ENCODE measurements at places on chromosomes 16 and 17. TPM values are rescaled to one million over a fixed set of nuclear protein-coding genes. Genes with fewer than 3 reads are reported as not detected.

KRTAP9-6 gene
- total RNA-seq, result not detected

SLC5A2 gene
- total RNA-seq, result not detected

CBFB gene
- 180 TPM for total RNA-seq

NPW gene
- 1.1 TPM for total RNA-seq

AXIN2 gene
- 0.75 TPM for total RNA-seq

GRCh38 chr17:60325730-60326524 lies 66.0 kb downstream of the USP32 start:
- no peak for DNase-seq

DNA sequence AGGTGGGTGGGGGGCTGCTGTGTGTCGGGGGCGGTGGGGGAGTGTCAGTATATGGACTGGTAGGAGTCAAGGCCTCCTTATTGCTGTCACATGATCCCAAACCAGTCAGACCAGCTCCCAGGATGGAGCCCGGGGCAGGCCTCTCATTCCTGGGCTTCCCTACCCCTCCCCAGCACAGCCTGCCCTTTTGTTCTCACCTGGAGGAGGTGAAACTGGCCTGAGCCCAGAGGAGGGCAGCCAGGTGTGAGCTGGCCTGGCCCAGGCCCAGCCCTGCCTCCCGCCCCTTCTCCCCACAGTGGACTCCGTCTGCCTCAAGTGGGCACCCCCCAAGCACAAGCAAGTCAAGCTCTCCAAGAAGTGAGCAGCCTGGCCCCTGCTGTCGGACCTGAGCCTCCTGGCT lies 4.6 kb downstream of the PRSS8 start:
- DNase-seq, result no peak

DNA sequence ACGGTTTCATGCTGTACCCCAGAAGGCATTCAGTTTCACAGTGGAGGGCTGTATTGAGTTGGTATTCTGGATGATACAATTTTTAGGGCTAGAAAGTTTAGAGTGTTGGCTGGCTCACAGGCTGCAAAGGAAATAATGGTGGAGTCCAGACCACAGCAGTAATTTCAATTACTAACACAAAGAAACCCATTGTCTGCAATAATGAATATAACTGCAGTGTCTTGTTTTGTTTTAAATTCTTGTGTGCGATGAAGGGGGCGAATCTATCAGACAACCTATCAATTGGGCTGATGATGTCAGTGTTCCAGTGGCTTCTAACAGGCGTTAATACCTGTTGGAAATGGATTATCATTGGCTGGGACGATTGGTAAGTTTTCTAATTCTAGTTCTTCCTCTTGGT lies 1.5 kb downstream of the SP2 start:
- no peak for DNase-seq

GRCh38 chr16:81779536-81780320 lies 637 bp downstream of the PLCG2 start:
- DNase-seq, result peak; percentile 46

- DNase-seq, result no peak
Observed at GRCh38 chr16:58099956-58100300, 29.3 kb downstream of the CFAP20 start.

DNA sequence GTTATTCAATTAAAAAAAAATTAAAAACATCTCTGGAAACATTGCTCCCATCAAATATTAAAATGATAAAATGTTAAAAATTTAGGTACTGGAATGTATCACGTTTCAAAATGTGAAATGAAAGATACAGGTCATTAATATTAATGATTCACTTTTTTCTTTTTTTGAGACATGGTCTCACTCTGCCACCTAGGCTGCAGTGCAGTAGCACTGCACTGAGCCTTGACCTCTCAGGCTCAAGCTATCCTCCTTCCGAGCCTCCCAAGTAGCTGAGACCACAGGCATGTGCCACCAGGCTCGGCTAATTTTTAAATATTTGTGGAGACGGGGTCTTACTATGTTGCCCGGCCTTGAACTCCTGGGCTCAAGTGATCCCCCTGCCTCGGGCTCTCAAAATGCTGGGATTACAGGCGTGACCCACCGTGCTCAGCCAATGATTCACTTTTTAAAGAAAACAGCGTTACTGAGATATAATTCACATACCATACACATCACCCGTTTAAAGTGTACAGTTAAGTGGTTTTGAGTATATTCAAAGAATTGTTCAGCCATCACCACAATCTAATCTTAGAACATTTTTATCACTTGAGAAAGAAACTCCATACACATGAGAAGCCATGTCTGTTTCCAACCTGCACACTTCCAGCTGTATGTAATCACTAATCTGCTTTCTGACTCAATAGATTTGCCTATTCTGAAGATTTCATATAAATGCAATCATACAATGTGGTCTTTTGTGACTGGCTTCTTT lies 19.1 kb upstream of the NETO2 start:
- no peak for DNase-seq

DNA sequence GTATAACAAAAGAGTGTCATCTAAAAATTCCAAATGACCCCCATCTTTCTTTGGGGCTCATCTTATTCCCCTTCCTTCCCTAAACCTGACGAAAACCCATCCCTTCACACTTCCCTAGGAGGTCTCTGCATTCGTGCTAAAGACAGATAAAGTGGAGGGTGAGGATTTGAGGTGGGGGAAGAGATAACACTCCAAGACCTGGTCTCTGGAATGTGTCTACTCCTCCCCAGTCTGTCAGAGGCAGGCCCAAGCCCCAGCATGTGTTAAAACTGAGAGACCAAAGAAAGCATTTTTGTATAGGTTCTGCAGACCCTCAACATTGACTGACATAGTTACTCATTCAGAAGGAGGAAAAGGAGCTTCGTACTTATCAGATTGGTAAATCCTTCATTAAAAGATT lies 11.0 kb upstream of the LHX1 start:
- DNase-seq, result no peak

- no peak for DNase-seq
Observed at GRCh38 chr16:67943619-67944504, at the start of gene LCAT. LCAT (minus strand) TSS chr16:67944120; CDS start chr16:67944101, 19 bp downstream.

DNA sequence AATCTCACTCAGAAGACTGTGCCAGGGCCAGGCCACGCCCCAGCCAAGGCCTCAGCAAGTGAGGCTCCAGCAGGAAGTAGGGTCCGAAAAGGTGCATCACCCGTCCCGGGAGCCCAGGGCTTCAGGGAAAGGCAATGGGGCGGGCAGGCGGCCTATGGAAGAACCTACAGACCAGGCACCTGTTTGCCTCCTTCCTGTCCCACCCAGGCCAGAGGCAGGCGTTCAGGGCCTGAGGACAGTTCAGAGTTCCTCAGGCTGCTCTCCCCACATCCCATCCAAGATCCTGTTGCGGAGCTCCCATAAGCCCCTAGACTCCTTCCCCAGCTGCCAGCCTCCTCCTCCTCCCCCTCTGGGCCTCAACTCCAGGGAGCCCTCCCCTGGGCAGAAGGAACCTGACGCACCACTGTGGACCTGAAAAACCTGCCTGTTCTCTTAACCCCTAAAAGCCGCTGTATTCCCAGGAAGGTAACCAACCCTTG lies 2.3 kb downstream of the CLUH start:
- DNase-seq, result no peak

DNA sequence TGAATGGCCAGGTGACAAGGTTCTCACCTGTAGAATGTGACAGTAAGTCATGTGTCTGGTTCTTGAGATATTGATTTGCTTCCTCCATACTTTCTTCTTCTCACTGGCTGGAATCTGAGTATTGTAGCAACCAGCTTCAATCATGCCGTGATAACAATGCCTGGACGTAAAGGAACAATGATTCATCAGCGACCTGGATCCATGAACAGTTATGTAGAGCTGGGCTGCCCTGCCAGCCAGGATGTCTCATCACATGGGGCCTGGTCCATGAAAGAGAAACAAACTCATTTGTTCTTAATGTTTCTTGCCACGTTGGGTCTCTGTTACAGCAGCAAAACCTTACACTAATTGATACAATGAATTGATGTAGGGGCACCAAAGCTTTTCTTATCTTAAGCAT lies 627.2 kb downstream of the TOX3 start:
- DNase-seq, result no peak

DNA sequence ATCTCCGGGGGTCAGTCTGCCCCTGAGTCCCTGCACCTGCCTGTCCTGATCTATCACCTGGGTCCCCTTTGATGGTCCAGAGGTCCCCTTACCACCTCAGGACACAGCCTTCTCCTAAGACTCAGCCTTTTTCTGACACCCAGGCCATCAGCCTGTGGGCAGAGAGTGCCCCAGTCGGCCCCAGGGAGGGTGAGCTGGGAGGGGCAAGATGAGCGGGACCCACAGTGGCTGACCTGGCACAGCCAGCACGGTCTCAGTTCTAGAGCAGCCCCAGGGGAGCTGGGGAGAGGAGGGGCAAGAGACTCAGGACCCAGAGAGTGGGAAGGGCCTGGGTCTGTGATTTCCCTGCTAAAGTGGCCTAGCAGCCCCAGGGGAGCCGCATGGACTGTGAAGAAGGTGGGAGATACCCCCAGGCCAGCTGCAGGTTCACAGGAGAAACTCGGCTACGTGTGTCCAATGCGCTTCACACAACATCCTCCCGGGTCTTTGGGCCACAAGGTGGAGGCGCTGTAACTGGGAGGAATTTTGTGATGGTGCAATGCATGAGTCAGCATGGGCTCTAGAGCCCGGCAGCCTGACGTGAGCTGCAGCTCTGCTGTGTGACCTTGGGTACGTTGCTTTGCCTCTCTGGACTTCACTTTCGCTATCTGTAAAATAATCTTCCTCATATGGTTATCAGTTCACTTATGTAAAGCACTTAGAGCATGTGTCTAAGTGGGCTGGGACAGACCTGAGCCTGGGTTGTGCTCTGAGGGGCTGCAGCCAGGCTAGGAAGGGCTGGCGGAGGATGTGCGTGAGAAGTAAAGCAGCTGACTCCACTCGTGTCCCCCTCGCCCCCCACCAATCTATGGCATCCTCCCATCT lies 67.2 kb upstream of the LHX1 start:
- DNase-seq, result no peak

DNA sequence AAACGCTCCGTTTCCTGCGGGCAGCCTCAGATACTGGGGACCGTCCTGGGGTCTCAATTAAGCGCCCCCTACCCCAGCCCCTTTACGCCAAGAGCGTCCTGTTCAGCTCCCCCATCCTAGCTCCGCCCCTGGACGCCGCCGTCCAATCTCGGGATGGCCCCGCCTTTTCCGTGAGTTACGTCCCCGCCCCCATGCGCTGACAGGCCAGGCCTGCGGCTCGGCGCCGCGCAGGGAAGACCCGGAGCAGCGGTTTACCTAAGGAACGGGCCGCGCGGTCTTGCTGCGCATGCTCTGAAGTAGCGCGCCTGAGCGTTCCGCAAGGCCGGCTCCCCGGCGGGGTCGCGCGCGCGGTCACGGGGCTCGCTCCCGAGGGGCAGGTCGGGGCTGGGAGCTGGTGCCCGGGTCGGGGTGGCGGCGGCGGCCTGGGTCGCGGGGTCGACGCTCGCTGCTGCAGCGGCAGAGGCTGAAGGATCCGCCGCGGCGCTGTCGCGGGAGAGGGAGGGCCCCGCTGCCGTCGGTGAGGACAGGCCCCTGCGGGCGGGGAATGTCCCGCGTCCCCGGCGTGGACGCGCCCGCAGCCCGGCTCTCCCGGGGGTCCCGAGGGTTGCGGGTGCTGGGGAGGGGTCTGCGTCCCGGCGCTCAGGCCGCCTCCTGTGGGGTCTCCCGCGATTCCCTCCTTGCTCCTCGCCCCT lies at the start of gene FLYWCH1:
FLYWCH1 (plus strand) TSS at position 294 of the 692 bp plus-strand sequence. CDS start 17,755 bp downstream, outside the sequence.
- DNase-seq, result peak; percentile 99

GRCh38 chr16:86816930-86817625 lies 238.7 kb downstream of the FOXL1 start:
- DNase-seq, result no peak

- DNase-seq, result no peak
Observed at GRCh38 chr17:51428668-51429495, 168.5 kb downstream of the UTP18 start.

GRCh38 chr16:56295739-56296527 lies 104.6 kb downstream of the GNAO1 start:
- no peak for DNase-seq

DNA sequence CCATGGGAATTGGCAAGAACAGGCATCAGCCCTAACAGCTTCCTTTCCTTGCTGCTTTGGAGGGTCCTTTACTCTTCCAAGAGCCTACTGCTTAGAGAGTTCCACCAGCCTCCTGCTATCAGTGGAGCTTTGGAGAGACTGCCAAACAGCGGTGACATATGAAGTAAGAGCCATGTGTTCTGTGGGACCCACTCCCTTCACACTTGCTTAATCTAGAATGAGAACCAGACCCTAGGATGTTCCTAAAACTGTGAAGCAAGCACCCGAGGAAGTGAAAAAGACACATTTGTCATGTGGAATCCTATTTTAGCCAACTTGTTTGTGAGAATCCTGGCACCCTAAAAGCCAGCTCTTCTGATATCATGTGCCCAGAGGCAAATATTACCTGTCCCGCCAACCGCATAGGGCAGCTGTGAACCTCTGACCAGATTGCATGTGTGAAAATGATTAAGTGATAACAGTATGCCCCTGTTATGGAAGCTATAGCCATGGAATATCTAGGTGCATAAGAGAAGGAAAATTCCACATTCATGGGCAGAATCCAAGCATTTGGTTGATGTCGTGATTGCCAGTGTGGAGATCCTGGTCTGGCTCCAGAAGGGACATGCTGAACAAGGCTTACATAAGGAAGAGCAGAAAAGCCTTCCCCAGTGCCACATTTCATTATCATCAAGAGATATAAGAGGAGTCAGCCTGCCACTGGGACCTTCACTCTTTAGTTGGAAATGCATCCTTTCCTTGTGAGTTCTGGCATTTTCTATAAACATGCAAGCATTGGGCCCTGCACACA lies 18.7 kb downstream of the RCVRN start:
- DNase-seq, result no peak

GRCh38 chr17:77150196-77150595 lies 9.4 kb downstream of the SEC14L1 start:
- DNase-seq, result no peak

DNA sequence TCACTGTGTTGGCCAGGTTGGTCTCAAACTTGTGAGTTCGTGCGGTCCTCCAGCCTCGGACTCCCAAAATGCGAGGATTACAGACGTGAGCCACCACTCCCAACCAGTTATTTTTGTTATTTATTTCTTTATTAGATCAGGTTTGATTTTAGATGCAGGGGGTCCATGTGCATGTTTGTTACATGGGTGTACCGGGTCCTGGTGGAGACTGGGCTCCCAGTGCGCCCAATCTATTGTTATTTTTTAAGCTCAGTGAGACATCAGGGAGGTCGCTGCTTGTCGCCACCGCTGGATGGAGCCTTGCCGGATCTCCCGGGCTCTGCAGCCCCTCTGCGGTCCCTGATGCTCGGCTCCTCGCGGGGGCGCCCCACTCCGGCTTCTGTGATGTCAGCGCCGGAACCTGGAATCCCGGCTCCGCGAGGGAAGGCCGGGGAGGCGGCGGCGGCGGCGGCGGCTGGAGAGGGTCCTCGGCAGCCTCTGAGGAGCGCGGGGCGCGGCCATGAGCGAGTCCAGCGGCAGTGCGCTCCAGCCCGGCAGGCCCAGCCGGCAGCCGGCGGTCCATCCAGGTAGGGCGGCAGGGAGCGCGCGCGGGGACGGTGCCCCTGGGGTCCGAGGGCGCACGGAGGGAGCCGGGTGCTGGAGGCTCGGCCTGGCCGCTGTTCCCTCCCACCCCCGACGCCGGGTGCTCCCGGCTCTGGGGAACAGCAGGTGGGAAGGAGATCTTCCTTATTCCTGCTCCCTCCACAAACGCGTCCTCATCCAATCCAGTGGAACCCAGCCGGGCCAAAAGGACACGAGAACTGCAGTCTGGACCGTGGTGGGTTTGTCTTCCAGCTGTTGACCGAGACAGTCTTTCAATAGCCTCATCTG lies at the start of gene TMC7:
TMC7 (plus strand) TSS at position 370 of the 870 bp plus-strand sequence; CDS start at position 500, 130 bp downstream.
- DNase-seq, result peak; percentile 48

All from activated CD8-positive, alpha-beta memory T cell treated with anti-CD3 and anti-CD28 coated beads, Interleukin-2, amount 10 ng/mL, durations not matched to agents 7 days and 5 days (primary cell).